Cortex of kidney (tissue), 1 donor: ENCODE measurements at places on chromosomes 3 and 15.

- DNase-seq: no peak
Measured at GRCh38 chr3:133161656-133162055, 123.5 kb downstream of the TMEM108 start.

DNA sequence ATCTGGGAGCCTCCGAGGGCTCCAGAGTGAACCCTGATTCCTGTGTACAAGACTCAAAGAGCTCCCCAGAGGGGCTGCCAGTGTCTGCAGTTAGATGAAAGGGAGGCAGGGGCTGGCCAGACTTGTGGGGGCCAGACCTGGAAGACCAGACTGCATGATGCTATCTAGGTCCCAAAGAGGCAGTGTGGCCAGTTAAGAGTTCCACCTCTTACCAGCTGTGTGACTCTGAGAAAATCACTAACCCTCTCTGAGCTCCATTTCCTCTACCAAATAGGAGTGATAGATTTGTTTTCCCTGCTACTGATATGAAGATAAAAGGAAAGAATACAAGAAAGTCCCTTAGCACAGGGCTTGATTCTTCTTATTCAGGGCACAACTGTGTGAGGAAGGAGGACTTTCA, 29.0 kb downstream of the ACSBG1 start:
- DNase-seq: no peak

DNA sequence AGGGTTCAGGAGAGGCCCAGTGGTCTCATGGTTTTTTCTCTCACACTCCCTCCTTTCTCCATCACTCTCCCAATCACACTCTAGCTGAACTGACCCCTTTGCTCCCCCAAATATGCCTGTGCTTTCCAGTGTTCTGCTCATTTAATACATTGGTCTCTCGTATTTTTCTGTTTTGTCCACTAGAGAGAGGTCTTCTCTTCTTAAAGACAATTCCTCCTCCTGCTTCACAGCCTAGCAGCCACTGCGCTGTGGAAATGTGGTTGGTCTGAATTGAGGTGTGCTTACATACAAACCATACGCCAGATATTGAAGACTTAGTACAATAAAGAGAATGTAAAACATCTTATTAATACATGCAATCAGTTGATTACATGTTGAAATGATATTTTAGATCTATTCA, 60.6 kb upstream of the XCR1 start:
- DNase-seq: no peak

- DNase-seq: no peak
Measured at GRCh38 chr3:114697401-114697800, 403.6 kb downstream of the TIGIT start.

DNA sequence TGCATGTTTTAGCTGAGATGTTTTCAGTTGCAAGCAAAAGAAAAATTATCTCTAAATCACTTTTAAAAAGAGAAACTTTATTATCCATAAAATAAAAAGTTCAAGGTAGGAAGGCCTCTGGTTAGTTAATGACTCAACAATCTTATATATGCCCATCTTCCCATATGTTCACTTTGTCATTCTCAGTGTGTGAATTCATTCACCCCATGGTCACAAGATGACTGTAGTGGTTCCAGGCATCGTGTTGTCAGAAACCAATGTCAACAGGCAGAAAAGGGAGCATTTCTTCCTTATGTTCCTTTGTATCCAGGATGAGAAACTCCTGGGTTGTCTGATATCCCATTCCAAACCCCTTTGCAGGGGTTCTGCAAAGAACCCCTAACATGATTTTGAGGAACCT, 119.9 kb upstream of the RAP2B start:
- DNase-seq: no peak

DNA sequence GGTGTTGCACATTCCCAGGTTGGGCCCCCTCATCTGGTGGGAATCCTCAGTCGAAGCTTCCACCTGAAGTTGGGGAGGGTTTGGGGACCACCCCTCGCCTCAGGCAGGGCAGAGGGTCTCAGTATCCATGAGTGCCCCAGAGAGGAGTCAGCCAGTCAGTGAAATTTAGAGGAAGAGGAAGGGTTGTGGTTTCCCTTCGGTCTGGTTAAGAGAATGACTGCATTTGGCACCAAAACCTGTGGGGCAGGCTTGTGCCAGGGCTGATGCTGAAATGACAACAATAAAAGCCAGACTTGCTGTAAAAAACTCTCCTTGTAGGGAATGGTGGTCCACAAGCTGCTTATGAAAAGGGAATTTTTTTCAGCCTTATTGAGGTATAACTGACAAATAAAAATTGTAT, 22.6 kb downstream of the LMCD1 start:
- no peak for DNase-seq

- no peak for DNase-seq
Measured at GRCh38 chr3:113268311-113268710, 57.0 kb downstream of the BOC start.

- DNase-seq: no peak
Measured at GRCh38 chr3:166877971-166878370, 502.1 kb downstream of the ZBBX start.

DNA sequence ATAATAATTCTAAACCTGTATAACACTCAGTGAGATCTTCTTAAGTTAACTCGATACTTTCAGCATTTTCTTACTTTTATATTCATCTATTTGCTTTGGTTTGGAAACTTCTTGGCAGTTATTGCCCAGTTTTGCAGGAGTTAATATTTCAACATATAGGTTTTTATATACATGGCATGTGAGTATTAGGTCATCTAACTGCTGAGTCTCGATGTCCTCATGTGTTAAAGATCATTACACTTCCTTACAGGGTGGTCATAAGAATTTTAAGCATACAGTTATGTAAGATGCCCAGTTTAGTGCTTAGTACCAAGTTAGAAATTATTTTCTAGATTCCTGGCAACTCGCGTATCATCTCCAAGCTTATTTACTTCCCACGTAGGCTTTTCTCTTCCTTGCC, 62.9 kb downstream of the TMEM39A start:
- DNase-seq: no peak

- DNase-seq: no peak
Measured at GRCh38 chr3:28039234-28039633, 202.2 kb upstream of the CMC1 start.

DNA sequence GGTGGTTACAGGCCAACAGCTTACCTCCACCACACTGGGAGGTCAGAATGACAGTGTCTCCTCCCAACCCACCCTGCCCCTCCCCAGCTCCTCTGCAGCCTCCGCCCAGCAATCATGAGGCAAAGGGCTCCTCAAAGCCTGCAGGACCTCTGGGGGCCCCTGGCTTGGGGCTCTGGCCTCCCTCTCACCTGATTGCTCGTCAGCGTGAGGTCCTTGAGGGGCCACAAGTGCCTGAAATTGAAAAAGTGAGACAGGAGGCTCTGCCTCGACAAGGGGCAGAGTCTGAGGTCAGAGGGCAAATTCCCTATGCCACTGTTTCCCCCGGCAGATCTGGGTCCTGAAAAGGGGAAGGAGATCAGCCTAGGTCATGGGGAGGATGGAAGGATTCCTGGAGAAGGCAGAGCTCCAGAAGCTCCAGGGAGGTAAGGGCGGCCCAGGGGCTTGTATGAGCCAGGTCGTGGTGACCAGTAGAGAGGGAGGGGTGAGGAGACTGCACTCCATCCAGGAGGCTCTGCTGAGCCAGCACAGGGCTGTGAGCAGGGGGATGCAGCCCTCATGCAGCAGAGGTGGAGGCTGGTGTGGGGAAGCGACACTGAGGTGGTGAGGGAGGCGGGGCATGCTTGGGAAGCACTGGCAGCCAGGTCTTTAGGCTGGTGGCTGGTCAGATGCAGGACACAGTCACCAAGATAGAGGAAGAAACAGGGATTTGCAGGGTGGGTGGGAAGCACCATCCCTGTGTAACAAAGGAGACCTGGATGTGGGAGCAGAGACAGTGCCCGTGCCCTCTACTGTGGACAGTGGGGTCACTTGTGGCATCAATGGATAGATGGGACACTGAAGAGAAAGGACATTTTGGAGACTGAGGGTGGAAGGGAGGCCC, 20.1 kb downstream of the ALS2CL start:
- DNase-seq: no peak

- DNase-seq: no peak
Measured at GRCh38 chr3:40642812-40643211, 118.1 kb downstream of the ZNF621 start.

GRCh38 chr3:73669260-73669659, 44.5 kb upstream of the PDZRN3 start:
- no peak for DNase-seq

- no peak for DNase-seq
Measured at GRCh38 chr15:98444138-98444537, 204.2 kb upstream of the IGF1R start.

GRCh38 chr3:105829871-105830622, 38.8 kb downstream of the CBLB start:
- no peak for DNase-seq

DNA sequence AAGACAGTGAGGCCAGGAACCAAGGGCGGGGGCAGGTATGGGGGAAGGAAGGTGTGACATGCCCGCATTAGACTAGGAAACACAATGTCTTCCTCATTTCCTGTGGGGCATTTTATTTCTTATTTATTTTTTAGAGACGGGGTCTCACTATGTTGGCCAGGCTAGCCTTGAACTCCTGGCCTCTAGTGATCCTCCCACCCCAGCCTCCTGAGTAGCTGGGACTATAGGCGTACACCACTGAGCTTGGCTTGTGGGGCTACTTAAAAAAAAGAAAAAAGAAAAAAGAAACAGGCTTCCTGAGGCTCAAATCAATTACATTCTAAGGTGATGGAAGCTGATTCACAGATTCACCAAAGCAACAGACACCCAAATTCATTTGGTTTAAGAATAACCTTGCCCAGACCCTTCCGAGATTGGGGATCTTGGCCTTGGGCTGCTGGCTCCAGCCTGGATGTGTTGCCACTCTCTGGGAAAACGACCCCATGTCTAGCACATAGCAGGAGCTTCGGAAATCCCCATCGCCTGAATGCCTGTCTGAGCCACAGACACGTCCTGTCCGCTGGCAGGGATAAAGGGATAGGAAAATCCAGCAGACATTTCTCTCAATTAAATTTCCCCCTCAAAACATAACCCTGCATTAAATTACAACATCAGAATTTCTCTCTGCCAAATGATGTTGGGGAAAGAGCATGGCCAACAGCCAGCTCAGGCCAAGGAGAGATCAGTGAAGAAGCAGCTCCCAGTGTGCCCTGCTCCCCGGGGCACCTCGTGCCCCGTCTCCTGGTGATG, 13.0 kb downstream of the CPN2 start:
- DNase-seq: no peak

DNA sequence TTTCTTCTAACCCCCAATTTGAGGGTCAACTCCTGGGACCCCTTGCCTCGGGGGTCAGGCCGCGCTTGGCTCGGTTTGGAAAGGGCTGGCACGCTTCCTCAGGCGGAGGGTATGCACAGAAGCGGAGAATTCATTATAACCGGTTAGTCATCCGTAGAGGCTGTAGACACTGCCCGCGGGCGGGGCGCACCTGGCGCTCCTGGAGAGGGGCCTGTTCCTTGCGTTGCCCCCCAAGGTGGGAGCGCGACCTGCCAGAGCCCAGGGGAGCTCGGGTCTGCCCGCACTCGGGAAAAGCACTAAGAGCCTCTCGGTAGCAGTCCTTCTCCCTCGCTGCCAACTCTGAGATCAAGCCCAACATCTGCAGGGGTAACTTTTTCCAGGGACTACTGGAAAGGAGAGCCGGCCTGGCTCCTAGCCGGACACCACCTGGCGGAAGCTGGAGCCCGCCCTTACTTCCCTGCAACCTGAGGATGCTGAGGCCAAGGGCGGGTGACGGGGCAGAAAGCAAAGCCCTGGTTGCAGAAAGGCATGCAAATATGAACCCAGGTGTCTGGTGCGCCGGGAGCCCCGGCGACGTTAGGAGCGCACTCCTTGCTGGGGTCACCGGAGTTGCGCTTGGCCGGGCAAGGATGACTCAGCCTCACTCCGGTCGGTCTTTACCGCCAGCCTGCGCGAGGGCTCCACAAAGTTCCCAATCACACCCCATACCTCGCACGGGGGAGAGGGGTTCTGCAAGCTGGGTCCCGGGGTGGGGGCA, 1.5 kb upstream of the CACNA2D3 start:
- DNase-seq: no peak

DNA sequence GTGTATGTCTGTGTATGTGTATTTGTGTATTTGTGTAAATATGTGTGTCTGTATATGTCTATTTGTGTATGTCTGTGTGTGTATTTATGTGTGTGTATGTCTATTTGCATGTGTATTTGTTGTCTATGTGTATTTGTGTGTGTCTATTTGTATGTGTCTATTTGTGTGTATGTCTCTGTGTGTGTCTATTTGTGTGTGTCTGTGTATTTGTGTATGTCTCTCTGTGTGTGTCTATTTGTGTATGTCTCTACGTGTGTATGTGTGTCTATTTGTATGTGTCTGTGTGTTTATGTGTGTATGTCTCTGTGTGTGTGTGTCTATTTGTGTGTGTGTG, 30.4 kb downstream of the PTH1R start:
- no peak for DNase-seq

GRCh38 chr3:148255981-148256969, 441.4 kb upstream of the AGTR1 start:
- DNase-seq: no peak

DNA sequence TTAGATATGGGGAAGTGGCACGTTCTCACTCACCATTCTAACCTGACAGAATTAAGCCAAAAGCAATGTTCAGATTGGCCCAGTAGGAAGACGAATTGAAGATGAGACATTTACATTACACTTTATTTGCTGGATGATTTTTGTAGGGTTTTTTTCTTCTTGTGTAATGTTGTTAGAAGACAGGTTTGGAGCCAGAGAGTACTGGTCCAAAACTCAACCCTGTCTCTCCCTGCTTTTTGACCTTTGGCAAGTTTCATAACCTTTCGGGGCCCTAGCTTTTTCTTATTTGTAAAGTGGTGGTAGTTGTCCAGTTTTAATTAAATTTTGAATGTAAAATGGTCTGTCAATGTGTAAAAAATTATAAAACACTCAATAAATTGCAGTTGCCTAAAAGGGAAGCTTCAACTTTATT, 29.5 kb downstream of the PDE8A start:
- no peak for DNase-seq

GRCh38 chr15:77550301-77551251, 82.1 kb downstream of the LINGO1 start:
- DNase-seq: no peak
